Neural progenitor cell (in vitro differentiated cells): ENCODE measurements at places on chromosomes 7 and 10. TPM values are rescaled to one million over a fixed set of nuclear protein-coding genes. Genes with fewer than 3 reads are reported as not detected.

- H3K27me3 ChIP-seq, result no peaks in the 10 kb centered on the region
- no peaks in the 10 kb centered on the region for H3K36me3 ChIP-seq
- no peak overlapping the region for H3K4me3 ChIP-seq
- DNase-seq, result no peak
- no peaks in the 10 kb centered on the region for H3K4me1 ChIP-seq
Measured at GRCh38 chr10:17923728-17924127, 28.0 kb upstream of the SLC39A12 start.

The MYH16 gene
- total RNA-seq, result not detected in 2 replicates

DNA sequence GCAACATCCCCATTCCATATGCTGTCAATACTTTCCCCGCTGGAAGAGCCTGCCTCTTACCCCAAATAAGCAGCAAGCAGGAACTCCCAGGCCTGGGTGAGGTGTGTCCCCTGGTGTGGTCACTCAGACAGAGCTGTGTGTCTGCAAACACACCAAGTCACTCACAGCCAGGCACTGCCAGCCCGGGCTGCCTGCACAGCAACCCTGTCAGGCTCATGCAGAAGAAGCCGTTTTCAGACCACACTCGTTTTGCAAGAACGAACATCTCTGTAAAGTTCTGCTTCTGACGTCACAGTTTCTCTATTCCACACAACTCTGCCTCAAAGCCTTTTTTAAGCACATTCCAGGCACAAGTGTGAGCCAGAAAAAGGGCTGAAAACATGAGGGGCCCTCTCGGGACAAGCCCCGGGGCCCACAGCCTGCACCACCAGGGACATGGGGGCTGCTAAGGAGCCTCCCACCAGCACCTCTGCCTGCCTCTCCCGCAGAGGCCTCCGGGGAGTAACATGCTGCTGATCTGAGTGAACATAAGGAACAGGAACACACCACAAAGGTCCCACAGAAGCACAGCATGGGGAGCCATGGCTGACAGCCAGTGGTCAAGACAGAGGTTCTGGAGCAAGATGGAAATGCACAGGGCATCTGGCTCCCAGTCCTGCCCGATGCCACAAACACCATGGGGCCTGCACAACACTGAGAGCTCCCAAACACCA is 11.4 kb downstream of the PTPRN2 start:
- H3K27me3 ChIP-seq, result peaks cover 8% of the 10 kb centered on the region
- H3K27ac ChIP-seq, result no peak overlapping the region
- H3K36me3 ChIP-seq, result no peaks in the 10 kb centered on the region
- no peak for DNase-seq

DNA sequence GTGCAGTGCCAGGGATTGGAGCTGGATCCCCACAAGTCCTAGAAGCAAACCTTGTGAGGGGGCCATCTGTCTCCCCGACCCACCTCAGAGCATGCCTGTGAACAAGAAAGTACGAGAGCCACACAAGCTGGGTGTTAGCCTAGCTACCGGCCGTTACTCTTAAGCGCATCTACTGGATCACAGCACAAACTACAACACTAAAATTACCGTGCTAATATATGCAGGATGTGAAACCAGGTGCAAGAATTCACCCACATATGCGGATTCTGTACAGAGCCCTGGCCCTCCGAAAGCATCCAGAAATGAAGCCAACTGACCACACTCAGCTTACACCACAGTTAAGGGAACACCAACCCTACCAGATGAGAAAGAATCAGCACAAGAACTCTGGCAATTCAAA is 16.0 kb upstream of the PRSS1 start:
- DNase-seq, result no peak
- H3K4me1 ChIP-seq, result no peaks in the 10 kb centered on the region
- no peak overlapping the region for H3K4me3 ChIP-seq
- no peaks in the 10 kb centered on the region for H3K27me3 ChIP-seq
- H3K36me3 ChIP-seq, result no peaks in the 10 kb centered on the region

DNA sequence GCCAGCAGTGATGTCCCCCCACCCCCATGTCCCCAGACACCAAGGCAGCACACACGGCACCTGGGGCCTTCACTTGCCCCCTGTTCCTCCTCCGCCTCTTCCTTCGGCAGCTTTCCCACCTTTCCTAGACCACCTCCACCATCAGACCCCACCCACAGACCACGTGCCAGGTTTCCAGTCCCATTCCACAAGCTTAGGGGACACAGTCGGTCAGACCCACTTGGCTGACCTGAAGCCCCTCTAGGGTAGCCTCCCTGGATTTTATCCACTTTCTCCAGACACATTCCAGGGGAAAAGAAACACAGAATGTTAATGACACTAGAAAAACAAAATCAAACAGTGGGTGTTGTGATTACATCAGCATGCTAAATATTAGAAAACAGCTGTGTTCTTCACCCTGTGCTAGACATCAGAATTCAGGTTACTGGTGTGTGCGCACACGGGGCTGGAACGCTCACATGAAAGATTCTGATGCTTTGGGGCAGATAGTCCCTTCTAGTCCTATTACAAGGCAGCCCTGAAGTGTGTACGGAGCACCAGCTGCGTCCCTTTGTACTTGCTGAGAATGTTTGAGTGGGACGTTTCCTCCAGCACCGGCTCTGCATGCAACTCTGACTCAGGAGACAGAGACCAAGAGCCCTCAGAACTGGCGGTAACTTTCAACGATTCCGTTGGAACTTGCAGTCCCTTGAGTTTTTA is 75.5 kb upstream of the PPP2R2D start:
- H3K27ac ChIP-seq, result no peak overlapping the region
- no peak overlapping the region for H3K4me3 ChIP-seq
- no peaks in the 10 kb centered on the region for H3K36me3 ChIP-seq

- H3K4me1 ChIP-seq, result no peaks in the 10 kb centered on the region
- no peaks in the 10 kb centered on the region for H3K36me3 ChIP-seq
- H3K27me3 ChIP-seq, result no peaks in the 10 kb centered on the region
- H3K4me3 ChIP-seq, result no peak overlapping the region
- H3K27ac ChIP-seq, result no peak overlapping the region
Measured at GRCh38 chr7:42700406-42701327, 211.2 kb downstream of the C7orf25 start.

GRCh38 chr10:78419481-78420265 is 386.0 kb downstream of the RPS24 start:
- H3K27me3 ChIP-seq, result no peaks in the 10 kb centered on the region
- H3K27ac ChIP-seq, result no peak overlapping the region
- H3K4me1 ChIP-seq, result peaks cover 14% of the 10 kb centered on the region
- no peak overlapping the region for H3K4me3 ChIP-seq

GRCh38 chr10:42738679-42739078 is 43.9 kb upstream of the BMS1 start:
- no peak overlapping the region for H3K4me3 ChIP-seq
- no peaks in the 10 kb centered on the region for H3K27me3 ChIP-seq
- no peaks in the 10 kb centered on the region for H3K4me1 ChIP-seq
- no peak for DNase-seq
- no peak overlapping the region for H3K27ac ChIP-seq
- no peaks in the 10 kb centered on the region for H3K36me3 ChIP-seq

DNA sequence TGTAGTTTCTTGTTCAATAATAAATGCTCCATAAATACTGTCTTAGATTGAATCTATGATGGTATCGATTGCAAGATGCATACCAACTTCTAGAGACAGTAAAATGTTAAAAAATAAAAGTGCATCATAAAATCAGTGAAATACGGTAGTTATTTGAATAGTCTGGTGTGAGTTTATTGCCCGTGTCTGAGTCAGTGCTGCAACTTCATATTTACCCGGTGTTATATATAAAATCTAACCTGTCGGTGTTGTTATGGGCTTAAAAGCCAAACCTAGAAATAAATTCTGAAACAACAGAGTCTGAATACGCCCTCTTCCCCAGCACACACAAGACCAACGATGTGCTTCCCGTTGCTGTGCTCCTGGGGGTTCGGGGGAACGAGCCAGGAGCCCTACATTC is 16.3 kb downstream of the MACROH2A2 start:
- peaks cover 4% of the 10 kb centered on the region for H3K36me3 ChIP-seq
- H3K27me3 ChIP-seq, result no peaks in the 10 kb centered on the region
- peaks cover 9% of the 10 kb centered on the region for H3K4me1 ChIP-seq
- no peak overlapping the region for H3K27ac ChIP-seq
- no peak overlapping the region for H3K4me3 ChIP-seq
- DNase-seq, result no peak

GRCh38 chr10:62231371-62231770 is 37.3 kb downstream of the RTKN2 start:
- no peak overlapping the region for H3K27ac ChIP-seq
- no peaks in the 10 kb centered on the region for H3K27me3 ChIP-seq
- H3K4me1 ChIP-seq, result no peaks in the 10 kb centered on the region
- H3K4me3 ChIP-seq, result no peak overlapping the region

The MUC12 gene
- total RNA-seq, result 4.2 TPM in 1 of 2 replicates, not detected in the other

- DNase-seq, result no peak
- peaks cover 5% of the 10 kb centered on the region for H3K4me1 ChIP-seq
- H3K4me3 ChIP-seq, result no peak overlapping the region
- no peaks in the 10 kb centered on the region for H3K27me3 ChIP-seq
- no peaks in the 10 kb centered on the region for H3K36me3 ChIP-seq
- H3K27ac ChIP-seq, result no peak overlapping the region
Measured at GRCh38 chr10:86077871-86078638, 288.5 kb downstream of the GRID1 start.

GRCh38 chr7:93463764-93464163 is 110.8 kb downstream of the CALCR start:
- peaks cover 15% of the 10 kb centered on the region for H3K4me1 ChIP-seq
- no peak overlapping the region for H3K4me3 ChIP-seq

GRCh38 chr7:123499211-123499970 is 35.0 kb downstream of the IQUB start:
- H3K27ac ChIP-seq, result no peak overlapping the region

DNA sequence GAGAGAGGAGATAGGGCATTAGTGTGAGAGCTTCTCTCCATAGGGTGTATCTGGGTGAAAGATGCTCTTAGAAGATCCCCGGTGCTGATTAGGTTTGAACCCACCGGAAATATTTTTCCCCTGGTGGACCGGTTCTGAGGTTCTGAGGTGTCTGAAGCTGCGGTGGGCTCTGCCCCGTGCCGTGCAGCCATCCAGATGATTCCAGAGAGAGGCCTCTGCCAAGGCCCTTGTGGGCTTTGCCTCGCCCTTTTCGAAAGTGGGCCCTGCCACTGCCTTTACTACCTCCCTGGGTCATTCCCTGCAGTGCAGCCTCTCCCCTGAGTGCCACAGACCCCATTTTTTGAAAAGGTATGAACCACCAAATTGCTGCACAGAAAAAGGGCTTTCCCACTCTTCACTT is 2.8 kb downstream of the GIMAP8 start:
- H3K36me3 ChIP-seq, result no peaks in the 10 kb centered on the region
- no peak overlapping the region for H3K27ac ChIP-seq
- H3K27me3 ChIP-seq, result peaks cover 38% of the 10 kb centered on the region
- no peak for DNase-seq
- no peaks in the 10 kb centered on the region for H3K4me1 ChIP-seq
- H3K4me3 ChIP-seq, result no peak overlapping the region

- no peak overlapping the region for H3K4me3 ChIP-seq
- no peak overlapping the region for H3K27ac ChIP-seq
- DNase-seq, result no peak
- no peaks in the 10 kb centered on the region for H3K27me3 ChIP-seq
- H3K36me3 ChIP-seq, result no peaks in the 10 kb centered on the region
- H3K4me1 ChIP-seq, result no peaks in the 10 kb centered on the region
Measured at GRCh38 chr10:89043052-89043451, 52.5 kb downstream of the FAS start.

- no peak overlapping the region for H3K4me3 ChIP-seq
- H3K36me3 ChIP-seq, result no peaks in the 10 kb centered on the region
- peaks cover 9% of the 10 kb centered on the region for H3K27me3 ChIP-seq
- no peak for DNase-seq
Measured at GRCh38 chr10:8435186-8436055, 380.9 kb downstream of the GATA3 start.

DNA sequence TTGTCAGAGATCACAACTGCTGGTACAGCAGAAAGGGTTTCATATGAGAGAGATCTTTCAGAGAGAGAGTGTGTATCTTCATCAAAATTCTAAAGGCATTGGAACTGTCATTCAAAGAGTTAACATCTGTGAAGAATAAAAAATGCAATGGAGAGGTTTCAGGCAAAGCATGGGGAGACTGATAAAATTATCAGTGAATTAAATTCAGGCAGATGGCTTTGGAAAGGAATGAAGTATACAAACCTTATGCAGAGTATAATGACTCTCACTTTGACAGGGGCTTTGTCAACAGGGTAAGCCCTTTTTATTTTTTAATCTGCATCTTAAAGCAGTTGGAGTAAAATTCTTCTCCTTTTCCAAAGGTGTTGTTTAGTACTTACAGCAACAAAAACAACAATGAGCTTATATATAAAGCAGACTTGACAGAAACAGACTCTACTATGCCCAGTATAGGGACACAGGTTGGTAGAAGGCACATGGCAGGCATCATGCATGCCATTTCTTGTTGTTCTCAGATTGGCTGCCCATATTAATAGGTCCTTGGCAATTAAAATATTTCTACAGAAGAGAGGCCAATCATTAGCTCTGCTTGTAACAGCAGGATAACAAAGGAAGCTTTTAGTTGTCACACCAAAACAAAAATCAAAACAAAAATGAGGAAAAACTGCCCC is 54.9 kb upstream of the NXPH1 start:
- H3K36me3 ChIP-seq, result no peaks in the 10 kb centered on the region
- H3K4me1 ChIP-seq, result peaks cover 27% of the 10 kb centered on the region
- DNase-seq, result no peak
- H3K27ac ChIP-seq, result no peak overlapping the region
- no peak overlapping the region for H3K4me3 ChIP-seq
